Kidney epithelial cell (primary cell): ENCODE measurements at places on chromosomes 12 and 14. TPM values are rescaled to one million over a fixed set of nuclear protein-coding genes. Genes with fewer than 3 reads are reported as not detected.

GRCh38 chr14:51225751-51226150 lies 14.3 kb upstream of the TMX1 start:
- DNase-seq: no peak

Gene OVCH1
- total RNA-seq: not detected in 2 replicates

Gene GZMB
- total RNA-seq: not detected in 2 replicates

DNA sequence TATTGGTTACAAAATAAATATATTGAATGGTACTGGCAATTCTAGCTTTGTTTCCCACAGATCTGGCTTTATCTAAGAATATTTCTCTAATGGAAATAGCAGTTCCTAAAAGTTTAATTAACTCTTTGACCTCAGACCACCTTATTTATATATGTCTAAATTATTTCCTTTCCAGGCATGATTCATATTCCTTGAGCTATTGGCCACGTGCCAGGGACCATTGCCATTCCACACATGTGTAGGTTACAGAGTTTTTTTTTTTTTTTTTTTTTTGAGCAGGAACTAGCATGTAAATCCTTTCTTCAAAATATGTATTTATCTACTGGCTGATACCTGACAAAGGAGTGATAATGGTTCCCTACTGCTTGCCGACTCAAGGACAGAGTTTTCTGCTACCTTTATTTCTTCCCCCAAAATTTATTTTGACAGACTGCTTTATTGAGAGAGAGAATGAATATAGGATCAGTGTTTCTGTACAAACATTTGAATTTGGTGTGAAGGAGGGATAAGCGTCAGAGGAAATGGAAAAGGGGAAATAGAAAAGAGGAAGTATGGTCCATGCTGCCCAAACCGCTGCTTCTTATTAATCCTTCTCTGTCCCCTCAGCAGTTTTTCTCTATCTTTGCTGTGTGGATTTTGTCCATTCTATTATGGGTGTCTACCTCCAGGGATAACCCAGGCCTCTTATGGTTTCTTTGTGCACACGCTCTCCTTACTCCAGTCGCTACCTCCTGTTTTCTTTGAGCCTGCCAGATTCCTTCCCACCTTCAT lies 36.4 kb downstream of the PDE3A start:
- DNase-seq: no peak

DNA sequence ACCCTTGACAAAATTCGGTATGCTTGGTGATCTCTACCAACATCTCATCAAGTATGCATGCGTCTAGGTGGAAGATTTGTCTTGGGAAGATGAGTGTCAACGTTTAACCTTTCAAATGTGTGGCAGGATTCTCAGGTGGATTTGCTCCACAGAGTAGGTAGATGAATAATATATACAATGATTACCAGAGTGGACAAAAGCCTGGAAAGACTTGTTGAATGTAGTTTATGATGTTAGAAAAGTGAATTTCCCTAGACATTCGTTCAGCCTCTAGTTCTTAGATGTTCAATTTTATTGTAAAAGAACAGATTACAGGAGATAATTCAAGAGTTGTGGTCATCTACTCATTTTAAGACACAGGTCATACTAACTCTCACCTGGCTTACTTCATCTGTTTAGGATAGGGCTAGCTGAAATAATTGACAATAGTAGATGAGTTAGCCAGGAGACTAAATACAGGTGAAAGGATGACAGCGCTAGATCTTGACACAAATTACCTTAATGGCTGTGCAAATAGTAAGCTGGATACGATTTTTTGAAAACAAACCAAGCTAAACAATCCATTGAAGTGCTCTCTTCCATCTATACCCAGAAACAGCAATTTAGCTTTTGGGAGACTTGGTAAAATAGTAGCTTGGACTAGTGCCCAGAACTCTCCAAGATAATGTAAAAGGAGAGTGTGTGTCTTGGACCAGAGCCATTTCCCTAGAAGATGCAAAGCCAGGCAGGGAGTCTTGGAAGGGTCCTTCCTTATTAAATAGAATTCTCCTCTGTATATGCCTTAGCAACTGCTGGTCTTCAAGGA lies 168.0 kb downstream of the DACT1 start:
- DNase-seq: no peak

DNA sequence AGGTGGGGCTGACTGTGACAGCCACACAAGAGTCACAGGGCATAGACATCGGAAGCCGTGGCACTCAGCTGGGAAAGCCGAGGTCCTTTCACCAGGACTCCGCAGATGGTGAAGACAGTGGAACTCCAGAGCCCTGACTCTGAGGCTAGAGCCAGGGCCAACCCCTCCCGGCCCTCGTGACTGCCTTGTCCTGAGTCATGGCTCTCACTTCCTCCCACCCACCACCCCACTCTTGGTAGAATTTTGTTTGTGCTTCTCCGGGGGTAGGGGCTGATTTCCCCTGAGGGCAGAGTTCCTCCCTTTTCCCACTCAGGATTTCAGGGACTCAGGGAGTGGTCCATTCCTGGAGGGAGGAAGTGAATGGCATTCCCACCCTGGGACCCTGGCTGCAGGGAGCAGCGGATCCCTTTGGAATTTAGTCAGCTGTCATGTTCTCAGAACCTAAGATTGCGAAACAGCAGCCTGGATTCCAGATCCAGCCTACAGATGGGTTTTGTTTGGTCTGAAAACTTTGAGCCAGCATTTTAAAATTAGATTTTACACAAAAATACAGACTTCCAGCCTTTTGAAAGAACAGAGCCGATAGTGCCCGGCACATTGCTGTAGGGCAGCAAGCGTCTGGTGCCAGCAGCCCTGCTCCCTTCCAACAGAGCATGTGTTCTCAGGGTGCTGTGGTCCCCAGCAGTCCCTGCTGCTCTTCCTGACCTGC lies 50.7 kb downstream of the TPCN1 start:
- no peak for DNase-seq

DNA sequence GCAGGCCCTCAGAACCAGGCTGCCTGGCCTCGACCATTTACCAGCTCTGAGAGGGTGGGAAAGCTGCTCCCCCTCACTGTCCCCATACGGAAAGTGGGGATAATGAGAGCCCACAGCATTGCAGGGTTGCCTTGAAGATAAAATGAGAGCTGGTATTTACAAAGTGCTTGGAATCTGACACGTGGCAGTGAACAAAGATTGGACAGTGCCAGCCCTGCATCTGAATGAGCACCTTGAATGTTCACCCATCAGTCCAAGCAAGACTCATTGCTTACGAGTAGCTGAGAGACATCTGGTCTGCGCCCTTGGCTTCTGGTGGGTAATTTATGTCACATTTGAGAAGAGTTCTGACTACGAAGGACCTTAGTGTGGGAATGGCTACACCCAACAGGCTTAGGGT lies 67.5 kb downstream of the CLMN start:
- DNase-seq: no peak

- DNase-seq: no peak
Observed at GRCh38 chr14:36518586-36519430, 1.2 kb downstream of the NKX2-1 start.

DNA sequence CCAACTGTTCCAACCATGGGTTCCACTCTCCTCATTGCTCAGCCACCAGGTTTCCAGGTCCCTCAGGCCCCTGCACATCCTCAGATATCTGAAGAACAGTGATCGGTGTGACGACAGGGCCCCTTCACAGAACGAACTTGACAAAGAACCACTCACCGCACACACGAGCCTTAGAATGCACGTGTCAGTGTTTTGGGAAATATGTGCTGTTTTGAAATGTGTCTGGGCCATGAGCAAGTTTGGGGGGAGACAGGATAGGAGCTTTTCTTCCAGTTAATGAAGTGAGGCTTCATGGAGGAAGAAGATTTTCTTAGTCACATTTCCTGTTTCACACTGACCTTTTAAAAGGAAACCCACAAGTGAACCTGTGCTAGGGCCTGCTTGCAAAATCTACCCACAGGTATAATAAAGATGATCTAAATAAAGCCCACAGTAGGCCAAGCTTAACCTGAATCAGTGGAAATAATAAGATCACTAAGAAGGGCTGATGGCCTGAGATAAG lies 58.6 kb downstream of the ZFP36L1 start:
- DNase-seq: no peak

DNA sequence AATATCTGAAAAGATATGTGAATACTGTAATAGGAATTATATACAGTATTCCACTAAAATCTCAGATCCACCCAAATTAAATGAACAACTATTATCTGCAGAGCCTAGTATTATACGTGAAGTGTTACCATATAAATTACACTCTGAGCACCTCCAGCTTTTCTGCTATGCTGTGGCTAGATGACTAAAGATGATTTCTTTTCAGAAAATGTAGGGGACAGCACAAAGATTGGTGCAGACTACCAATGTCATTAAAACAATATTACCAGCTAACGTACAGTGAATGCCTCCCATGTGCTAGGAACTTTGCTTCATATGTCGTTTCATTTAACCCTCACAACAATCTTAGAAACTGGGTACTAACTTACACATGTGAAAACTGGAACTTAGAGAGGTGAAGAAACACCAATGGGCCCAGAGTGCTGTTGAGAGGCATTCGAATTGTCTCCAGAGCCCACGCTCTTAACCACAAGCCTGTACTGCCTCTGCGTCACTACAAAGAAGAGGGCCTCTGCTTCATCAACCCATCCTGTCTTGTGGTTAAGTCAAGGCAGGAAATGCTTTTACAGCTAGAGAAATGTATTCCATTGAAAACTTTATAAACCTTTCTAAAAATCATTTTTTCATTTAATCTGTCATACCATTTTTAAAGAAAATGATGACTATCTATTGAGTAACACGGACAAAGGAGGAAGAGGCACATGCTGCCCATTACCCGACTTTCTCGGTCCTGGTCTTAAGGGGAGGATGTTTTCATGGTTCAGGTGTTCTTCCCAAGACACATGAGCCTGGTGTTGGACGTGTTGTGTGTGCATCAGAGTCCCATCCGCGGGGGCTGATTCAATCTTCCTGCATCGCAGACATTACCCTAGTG lies 1.3 kb downstream of the GPR65 start:
- no peak for DNase-seq

DNA sequence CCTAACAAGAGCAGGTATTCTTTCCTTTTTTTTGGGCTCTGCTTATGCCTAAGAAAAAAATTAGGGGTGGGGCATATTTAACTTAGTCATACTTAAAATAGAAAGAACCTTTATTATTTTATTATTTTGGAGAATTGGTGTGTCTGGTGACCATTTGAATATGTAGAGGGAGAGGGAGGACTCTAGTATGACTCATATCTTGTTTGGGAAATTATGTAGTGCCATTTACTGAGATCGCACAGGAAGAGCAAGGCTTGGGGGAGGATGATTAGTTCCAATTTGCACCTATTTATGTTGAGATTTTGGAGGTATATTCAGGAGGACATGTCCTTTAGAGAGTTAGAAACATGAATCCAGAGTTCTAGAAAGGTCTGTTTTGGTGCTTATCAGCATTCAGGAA lies 9.9 kb downstream of the ZNF410 start:
- DNase-seq: no peak

DNA sequence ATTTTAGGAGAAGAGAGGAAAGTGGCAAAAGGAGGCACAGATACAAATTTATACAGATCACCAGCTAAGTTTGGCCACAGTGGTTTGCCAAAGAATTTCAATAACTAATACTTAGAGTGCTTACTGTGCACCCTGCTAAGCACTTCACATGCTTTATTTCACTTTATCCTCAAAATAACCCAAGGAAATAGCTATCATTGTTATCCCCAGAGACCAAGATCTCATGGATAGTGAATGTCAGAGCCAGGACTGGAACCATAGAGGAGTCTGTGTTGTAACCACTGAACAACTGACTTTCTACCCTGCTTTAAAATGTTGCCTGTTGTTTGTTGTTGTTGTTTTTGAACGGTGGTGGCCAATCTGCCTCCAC lies 1.3 kb upstream of the TCP11L2 start:
- no peak for DNase-seq

Gene KRT78
- not detected in 2 replicates for total RNA-seq

GRCh38 chr14:88895116-88895515 lies 70.7 kb downstream of the TTC8 start:
- DNase-seq: no peak

Gene EGLN3
- total RNA-seq: 1.6 TPM in 2 replicates

DNA sequence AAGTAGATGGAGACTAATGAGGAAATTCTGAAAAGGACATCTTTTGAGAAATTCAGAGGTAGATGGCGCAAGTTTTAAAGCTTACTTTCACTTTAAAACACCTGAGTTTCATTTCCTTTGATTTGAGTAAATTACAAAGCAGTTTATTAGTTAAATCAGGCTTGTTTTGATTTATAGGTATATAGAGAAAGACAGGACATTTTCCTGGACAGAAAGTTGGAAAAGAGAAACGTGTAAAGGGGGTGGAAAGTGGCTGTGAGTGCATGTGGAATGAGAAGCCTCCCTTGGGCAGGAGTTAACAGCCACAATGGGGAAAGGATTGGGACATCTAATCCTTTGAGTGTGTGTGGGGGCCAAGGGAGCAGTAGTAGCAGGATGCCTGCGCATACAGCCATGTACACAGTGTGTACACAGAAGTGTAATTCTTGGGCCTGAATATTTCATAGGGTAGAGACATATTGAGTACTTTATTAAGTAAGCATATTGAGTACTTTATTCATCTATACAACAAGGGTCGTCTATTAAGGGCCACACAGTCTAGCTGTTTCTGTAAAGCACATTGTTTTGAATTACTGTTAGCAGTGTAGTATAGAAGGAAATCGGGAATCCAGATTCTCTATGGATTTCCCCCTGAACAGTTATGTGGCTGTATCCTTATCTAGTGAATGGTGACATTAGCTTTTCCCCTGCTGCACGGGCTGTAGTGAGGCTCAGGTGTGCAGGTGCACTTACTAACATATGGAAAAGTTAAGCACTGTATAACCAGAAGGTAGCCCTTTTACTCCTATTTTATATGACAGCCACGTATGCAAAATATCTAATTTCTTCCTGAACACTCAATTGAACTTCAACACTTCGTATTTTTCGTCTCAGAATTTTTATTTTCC lies 19.1 kb downstream of the MARK3 start:
- no peak for DNase-seq

Gene IL23A
- total RNA-seq: 30.9 and 33.6 TPM in 2 replicates

Gene C12orf42
- total RNA-seq: not detected in 2 replicates

Gene TAS2R46
- total RNA-seq: 0.33 and 0.41 TPM in 2 replicates

Gene EML5
- total RNA-seq: 0.79 and 1.1 TPM in 2 replicates

- DNase-seq: no peak
Observed at GRCh38 chr12:77357655-77358054, 292.3 kb upstream of the E2F7 start.

Gene SLC10A1
- total RNA-seq: not detected in 2 replicates

DNA sequence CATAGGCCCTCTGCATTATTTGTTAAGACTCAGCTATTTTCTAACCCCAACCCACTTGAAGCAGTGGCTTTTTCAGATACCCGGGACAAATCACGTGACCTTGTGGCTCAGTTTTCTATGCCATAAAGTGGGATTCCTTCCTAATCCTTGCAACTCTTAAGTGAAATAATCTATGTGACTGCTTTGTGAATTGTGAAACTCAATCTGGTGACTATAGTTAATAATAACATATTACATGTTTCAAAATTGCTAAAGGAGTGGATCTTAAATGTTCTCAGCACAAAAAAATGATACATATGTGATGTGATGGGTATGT lies 17.3 kb downstream of the EML1 start:
- no peak for DNase-seq

GRCh38 chr14:51382506-51382905 lies 142.5 kb downstream of the TMX1 start:
- DNase-seq: peak; percentile 37
